ENCODE measurements at places on chromosomes 5 and 9.

GRCh38 chr9:37191403-37192089 is 71.2 kb downstream of the ZCCHC7 start:
- DNase-seq: no peak

DNA sequence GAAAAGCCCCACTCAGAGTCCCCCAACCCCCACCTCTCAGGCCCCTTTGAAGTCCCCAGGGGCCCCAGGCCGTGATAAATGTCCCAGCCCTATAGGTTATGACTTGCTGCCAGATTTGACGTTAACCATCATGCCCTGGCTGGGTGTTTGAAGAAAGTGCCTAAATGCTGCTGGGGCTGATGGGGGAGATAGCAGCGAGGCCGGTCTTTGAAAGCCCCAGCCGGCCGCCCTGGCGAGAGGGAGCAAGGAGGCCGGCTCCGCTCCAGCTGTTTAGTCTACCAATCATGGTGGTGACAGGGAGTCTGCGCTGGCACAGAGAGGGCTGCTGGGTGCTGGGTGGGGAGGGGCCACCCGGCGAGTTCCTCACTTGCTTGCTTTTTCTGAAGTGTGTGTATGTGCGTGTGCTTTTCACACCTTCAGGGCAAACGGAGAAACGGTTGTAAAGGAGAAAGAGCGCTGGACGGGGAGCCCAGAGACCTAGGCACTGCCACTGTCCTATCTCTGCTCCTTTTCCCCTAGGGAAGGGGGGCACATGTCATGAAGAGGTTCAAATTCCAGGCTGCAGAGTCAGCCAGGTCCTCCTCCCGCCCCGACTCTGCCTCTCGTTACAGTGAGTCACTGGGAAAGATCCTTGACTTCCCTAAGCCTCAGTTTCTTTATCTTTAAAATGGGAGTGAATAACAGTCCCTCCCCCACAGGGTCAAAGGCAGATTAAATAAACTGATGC is 126.1 kb upstream of the HAND1 start:
- DNase-seq: no peak

GRCh38 chr9:131888923-131889322 is 149.0 kb upstream of the RAPGEF1 start:
- no peak for DNase-seq

DNA sequence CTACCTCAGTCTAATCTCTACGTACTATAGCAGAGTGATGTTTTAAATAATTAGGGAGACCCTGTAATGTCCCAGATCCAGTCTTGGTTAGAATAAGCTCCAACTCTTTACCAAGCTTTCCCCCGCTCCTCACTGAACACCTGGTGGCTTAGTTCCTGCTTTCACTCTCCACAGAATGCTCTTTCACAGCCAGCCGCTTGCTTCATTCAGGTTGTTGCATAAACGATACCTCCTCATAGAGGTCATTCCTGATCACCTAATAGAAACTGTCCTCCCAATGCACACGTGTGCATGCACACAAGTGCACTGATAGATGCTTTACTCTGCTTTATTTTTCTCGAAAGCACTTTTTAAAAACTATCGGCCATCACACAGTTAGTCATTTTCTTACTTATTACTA is 298.1 kb downstream of the TRPM3 start:
- DNase-seq: no peak

GRCh38 chr9:108844391-108844790 is 11.4 kb downstream of the ACTL7B start:
- DNase-seq: peak; percentile 56

GRCh38 chr9:131319486-131319885 is 30.0 kb downstream of the PLPP7 start:
- DNase-seq: no peak

DNA sequence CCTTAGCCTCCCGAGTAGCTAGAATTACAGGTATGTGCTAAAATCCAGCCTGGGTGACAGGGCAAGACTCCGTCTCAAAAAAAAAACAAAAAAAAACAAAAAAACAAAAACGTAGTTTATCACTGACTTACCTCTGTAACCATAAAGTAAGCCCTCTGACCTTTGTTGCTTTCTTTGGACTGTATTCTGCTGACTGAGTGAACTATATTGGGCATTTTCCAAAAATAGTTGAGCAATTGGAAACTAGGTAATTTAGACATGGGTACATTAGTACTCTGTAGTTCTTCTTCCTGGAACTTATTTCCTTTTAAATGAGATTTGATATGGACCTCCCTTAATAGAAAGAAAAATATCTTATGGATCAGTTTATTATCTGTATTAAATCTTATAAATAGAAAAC is 66.6 kb downstream of the ANKHD1 start:
- no peak for DNase-seq

DNA sequence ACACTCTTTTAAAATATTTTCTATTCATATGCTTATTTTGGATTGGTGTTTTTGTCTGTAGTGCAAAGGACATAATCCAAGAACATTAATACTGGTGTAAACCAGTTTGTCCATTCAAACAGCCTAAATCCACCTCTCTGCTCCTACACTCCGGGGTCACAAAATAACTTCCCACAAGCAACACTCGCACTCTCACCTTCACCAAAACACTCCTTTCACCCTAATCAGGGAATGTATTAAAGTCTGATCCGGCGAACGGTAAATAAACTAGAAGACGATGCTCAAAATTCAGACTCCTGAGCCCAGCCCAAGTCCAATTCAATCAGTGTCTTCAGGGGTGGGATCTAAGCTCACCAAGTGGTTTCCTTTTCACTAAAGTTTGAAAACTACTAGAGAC is 649 bp downstream of the AP3B1 start:
- no peak for DNase-seq

DNA sequence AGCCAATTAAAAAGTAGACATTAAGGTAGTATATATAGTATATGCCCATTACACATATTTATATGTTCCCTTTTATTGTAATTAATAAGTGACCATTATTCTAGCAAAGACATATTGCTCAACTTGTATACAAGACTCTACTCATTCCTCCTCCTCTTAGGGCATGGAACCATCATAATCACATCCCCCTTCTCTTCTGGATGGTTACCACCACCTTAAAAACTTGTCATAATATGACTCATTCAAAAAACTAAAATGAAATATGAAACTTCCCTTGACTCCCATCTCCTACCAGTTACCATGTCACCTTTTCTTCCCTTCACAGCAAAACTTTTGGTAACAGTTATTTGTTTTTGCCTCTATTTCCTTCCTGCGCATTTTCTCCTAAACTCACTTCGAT is 438.7 kb downstream of the KDM4C start:
- DNase-seq: no peak

DNA sequence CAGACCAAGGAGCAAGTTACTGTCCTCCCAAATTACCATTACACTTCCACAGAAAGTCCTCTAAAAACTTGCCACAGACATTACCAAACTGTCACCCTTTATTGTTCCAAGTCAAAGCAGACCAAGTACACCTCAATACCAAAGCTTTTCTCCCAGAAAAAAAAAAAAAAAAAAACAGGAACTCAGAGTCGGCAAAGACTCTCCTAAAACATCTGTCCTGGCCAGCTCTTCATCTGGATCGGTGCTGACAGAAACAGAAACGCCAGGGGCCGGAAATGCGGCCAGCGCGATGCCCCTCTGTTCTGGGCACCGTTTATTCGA is 718 bp downstream of the DEPDC1B start:
- no peak for DNase-seq

DNA sequence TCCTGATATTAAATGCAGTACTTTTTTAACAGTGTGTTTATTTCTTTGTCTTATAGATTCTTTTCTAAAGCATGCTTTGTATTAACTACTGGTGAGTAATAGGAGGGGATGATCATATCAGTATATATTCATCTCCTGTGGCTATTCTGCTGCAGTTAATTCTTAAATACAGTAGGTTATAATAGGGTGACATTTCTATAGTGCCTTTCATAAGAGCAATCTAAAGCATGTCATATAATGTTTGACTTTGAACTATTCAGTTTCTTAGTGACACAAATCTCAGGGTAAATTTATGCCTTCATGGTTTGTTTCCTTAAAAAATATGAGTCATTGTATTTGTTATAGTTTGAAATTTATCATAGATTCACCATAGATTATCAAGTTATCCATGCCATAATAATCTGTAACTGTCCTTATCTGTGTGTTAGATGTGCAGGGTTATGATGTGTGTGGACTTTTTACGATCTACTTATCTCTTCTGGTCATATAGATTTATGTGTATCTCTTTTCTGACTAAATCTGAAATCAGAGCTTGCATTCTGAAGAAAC is 1019.5 kb downstream of the NR2F1-AS1 start:
- no peak for DNase-seq

GRCh38 chr9:77601476-77602099 is 46.5 kb downstream of the GNA14 start:
- DNase-seq: no peak

- no peak for DNase-seq
Measured at GRCh38 chr9:135962696-135963307, 1.6 kb upstream of the UBAC1 start.

DNA sequence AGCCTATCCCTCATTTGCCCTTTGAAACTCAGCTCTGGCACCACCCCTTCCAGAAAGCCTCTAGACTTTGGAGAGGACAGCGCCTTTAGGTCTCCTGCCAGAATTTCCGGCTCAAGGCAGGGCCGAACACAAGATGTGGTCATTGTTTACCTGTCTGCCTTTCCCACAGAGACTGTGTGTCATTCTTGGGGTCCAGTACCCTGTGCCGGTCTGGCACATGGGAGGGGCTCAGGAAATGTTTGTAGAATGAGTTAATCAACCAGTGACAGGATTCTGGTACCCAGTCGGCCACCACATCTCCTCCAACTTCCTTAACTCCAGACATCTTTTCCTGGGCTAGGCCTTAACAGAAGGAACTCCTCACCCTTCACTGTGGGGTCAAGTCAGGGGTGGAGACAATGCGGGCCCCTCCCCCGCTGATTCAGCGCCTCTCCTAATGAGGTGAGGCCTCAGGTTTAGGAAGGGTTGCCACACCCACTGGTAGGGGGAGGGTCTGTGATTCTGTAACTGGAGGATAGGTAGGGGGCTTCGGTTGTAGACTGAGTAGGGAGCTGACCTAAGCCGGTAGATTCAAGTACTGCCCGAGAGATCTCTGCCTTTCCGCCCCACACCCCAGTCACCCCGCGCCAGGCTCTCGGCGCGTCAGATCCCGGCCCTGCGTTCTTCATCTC is 29.3 kb downstream of the PCDH1 start:
- no peak for DNase-seq

DNA sequence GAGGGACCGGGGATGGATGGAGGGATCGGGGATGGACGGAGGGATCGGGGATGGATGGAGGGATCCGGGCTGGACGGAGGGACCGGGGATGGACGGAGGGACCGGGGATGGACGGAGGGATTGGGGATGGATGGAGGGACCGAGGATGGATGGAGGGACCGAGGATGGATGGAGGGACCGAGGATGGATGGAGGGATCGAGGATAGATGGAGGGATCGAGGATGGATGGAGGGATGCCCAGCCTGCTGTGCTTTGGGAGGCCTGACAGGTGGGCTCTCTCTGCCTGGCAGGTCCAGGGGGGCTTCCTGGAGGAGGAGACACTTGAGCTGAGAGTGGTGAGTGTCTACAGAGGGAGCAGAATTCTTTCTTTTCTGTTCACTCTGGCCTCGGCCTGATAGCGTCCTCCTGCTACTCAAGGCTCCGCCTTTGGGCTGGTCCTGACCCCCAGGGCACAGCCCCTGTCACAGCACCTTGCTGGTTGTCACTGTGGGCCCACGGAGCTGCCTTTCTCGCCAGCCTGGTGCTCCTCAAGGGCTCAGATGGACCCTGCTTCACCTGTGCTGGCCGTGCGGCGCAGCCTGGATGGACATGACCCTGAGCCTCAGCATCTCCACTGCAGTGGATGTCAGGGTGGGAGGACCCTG is 42.2 kb upstream of the RNF130 start:
- DNase-seq: no peak

DNA sequence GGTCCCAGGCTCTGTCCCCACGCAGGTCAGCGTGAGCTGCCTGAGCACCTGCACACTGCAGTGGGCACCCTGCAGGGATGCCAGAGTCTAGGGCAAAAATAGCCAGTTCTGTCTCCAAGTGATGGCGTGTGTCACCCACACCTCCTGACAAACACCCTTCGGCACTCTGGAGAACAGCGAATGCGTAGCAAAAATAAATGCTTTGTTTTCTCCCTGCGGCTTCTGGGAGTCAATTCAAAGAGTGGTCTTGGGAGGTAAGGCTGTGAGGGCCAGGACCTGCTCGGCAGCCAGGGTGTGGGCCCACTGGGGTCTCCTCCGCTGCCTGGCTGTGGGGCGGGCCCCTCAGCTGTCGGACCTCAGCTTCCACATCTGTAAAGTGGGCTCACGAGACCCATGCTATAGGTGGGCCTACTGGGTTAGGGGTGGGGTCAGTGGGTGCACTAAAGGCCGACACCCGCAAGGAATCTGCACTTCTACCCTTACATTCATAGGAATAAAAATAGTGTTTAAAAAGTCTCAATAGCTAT is 37.4 kb downstream of the RASGEF1C start:
- DNase-seq: no peak

- no peak for DNase-seq
Measured at GRCh38 chr5:104569621-104570020, 1007.0 kb upstream of the NUDT12 start.

DNA sequence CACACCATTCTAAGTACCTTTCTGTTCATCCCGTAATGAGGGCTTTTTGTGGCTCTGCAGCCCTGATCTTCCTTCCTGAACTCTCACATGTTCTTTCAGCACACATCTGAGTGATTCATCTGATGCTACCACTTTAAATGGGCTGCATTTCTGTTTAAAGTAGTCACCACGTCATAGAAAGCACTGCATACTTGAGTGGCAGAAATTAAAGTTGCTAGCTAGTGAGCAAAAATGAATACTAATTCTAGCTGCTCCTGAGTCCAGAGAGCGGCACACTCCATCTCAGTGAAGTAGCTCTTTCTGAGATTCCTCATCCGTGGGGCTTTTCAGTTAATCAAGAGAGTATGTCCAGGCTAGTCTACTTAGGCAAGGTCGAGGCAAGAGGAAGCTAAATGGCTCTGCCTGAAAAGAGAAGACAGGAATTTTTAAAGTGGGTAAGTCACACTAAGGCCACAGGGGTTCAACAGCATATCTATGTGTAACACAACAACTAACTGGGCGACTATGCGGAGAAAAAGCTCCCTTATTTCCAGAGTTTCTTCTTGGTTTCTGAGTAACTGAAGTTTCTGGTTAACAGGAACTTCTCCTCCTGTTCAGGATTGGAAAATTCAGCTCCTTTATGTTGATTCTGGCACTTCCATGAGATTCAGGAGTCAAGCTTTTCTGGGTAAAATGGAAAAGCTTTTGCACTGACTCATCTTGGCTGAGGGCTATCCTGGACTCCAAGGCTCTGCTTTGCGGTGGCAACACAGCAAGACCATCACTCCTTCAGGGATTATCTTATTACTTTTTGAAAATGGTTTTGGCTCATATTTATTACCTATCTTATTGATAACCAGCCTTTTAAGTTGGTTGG is 109.5 kb downstream of the TAF11L14 start:
- no peak for DNase-seq

GRCh38 chr9:922171-922570 is 54.3 kb upstream of the DMRT3 start:
- no peak for DNase-seq

GRCh38 chr9:134405527-134405926 is 79.3 kb downstream of the RXRA start:
- no peak for DNase-seq

DNA sequence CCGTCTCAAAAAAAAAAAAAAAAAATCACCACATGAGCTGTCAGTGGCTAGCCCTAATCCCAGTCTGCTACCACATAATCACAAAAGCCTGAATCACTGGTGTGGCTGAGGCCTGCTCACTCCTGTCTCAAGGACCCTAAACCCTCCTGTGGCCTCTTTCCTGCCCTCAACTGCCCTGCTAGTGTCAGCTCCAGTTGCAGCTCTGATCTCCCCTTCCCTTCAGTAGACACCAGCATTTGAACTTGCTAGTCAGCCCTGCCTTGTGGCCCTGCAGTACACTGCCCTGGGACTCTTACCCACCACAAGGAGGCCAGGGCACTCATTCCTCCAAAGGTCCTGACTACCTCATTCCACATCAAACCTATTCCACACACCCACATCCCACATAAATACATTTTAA is 9.5 kb upstream of the P4HA2 start:
- DNase-seq: no peak

All from NCI-H1105 (cell line).